ENCODE measurements at places on chromosomes 3 and 15.

DNA sequence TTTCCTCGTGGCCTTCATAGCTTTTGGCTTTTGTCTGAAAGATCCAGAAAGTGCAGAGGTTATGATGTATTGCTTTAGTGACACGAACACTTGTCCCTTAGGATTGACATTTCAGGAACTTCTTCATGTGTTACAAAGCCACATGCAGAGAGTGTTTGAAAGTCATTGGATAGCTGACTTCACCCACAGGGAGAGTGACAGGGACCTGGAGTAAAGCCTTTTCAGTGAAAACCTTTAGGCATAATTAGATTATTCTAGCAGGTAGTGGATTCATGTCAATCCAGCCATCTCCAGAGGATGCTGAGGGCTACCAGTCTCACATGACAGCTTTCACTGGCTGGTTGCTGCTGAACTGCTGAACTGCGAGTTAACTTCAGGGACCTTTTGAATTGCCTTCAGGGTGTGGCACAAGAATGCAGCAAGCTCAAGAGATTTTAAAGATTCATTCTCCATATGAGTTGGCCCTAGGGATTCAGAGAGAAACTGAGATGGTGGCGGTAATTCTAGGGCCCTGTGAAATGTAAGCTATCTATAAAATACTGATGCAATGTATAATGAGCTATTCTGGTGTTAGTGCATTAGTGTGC lies 267.0 kb upstream of the GOLIM4 start:
- no peak for DNase-seq

DNA sequence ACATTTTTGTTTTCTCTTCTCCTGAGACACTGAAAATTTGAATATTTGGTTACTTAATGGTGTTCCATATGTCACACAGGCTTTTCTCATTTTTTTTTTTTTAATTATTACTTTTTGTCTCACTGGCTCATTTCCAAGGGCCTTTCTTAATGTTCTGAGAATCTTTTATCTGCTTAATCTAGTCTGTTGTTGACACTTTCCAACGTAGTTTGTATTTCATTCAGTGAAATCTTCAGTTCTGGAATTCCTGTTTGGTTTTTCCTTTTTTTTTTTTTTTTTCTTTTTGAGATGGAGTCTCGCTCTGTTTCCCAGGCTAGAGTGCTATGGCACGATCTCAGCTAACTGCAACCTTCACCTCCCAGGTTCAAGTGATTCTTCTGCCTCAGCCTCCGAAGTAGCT lies 42.7 kb downstream of the NCK1 start:
- no peak for DNase-seq

GRCh38 chr3:156518726-156519125 lies 36.2 kb downstream of the SSR3 start:
- no peak for DNase-seq

- no peak for DNase-seq
Measured at GRCh38 chr3:113660458-113660857, 36.0 kb downstream of the USF3 start.

DNA sequence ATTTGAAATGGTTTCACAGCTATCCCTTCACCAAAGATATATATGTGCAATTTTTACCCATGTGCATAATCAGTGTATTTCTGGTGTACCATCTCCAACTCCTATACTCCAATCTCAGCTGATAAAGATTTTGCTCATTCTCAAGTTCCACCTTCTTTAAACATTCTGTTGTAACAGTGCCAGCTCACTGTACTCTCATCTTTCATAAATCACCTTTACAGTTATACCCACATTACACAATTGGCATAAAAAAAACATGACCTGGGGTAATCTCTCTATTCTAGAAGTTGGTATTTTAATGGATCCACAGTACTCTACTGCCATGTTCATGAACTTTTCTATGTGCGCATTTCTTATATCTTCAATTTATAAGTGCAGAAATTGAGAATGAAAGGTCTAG lies 339.9 kb upstream of the DPH6 start:
- no peak for DNase-seq

DNA sequence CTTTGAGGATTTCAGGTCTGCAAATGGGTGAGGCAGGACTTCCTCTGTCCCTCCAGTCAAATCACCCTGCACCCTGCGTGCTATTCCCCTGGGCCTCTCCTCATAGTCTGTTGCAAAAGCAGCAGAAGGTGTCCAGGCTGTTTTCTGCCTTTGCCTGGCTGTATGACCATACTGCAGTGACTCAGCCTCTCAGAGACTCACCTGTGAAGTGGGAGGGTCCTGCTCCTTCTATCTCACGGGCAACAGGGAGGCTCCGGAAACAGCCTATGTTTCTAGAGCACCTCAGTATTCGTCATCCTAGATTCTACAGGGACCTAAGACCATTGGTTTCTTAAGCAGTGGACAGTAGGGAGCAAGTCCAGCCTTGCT lies 216.4 kb downstream of the TLE3 start:
- DNase-seq = no peak

DNA sequence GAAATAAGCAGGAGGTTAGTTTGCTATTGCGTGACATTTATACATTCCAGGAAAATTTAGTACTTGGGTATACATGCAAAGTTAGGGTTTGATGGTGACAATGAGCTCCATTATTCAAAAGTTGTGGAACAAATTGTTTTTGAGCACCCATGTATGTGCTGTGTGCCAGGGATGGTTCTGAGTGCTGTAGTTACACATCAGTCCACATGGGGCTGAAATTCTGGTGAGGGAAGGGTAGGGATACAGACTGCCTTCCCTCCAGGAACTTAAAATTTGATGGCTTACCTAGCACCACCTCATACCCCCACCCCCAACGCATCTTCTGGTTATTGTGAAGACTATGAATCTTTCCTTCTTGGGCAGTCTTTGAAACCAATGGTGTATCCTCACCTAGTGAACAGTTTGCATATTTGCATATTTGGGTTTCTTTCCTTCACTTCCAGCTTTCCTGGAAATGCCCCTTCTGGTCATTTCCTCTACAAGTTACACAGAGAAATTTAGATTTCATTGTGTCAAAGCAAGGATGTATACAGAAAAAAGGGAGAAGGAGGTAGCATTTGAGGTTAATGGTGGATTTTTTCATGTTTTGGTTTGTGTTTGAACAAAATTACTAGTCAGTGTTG lies 222.0 kb upstream of the IL12A start:
- no peak for DNase-seq

- no peak for DNase-seq
Measured at GRCh38 chr3:135246027-135246426, 451.0 kb downstream of the EPHB1 start.

GRCh38 chr3:113983544-113983943 lies 35.7 kb downstream of the ZDHHC23 start:
- DNase-seq = no peak

- peak; percentile 64 for DNase-seq
Measured at GRCh38 chr15:50765195-50765967, at the start of gene SPPL2A. Gene SPPL2A, minus strand, starts transcription at chr15:50765706. Its CDS starts 173 bp downstream, at chr15:50765533.

GRCh38 chr3:27714146-27714526 lies 8.0 kb downstream of the EOMES start:
- DNase-seq = no peak

DNA sequence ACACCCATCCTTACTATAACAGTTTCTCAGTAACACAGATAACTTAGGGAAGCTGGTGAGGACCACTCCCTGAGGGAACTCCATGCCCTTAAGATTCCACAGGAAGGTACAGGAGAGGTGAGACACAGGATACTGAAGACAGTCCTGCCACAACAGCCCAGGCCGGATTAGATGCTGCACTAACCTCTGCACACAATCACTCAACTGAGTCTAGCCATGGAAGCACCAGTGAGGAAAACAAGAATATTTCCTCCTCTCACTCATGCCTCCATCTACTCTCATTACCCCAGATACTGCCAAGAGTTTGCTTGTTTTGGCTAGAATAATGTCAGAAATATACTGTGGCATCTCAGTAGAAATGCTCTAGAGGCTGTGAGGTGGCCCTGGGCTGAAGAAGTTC lies 3.7 kb downstream of the ANO10 start:
- no peak for DNase-seq

GRCh38 chr15:81002331-81003096 lies 1.8 kb downstream of the TLNRD1 start:
- no peak for DNase-seq

GRCh38 chr15:100383302-100384107 lies 41.7 kb upstream of the ADAMTS17 start:
- DNase-seq = no peak

DNA sequence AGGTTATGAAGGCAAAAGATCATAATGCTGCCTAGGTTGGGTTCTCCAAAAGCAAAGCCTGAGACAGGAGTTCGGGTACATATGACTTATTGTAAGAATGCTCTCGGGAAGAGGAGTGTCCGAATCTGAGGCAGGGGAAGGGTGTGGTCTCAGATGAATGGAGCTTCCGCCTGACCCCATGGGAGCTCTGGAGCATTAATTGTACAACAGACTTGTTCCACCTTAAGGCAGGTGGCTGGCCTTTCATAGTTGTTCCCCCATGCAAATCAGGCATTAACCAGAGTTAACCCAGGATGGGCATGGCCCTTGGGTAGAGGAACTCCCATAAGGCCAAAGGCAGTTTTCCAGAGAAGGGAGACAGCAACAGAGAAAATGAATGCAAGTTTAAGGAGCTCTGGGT lies 170.6 kb downstream of the MYRIP start:
- no peak for DNase-seq

Data from hematopoietic multipotent progenitor cell treated with erythropoietin and hydrocortisone succinate and interleukin-3 and kit ligand, for 15 days (in vitro differentiated cells).